Mesenteric fat pad (tissue), 1 donor: ENCODE measurements at places on chromosomes 4 and X.

GRCh38 chrX:2406891-2407518 lies 93.8 kb downstream of the DHRSX start:
- DNase-seq, result no peak

DNA sequence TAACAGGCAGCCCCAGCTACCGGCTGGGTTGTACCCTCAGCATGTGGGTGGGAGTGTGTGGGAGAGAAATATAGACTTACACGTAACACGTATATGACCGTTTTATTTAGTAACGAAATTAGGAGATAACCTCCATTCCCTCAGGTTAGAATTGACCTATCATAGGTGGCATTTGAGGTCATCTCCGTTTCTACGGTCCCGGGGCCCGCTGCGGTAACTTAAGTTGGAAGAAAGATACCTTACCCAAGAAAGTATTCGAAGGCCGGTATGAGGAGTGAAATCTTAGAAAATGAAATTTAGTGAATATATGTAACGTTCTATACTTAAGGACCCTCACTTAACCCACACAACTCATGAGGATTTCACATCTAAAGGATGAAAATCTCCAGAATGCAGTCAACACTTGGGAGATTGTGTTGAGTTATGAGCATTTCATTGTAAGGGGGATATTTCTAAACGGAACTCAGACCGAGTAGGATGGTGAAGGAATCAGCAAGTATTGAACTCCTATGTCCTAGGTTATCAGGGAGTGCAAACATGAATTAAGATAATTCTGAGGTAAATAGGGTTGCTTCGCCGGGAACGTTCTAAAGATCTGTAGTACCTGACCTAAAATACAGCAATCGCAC lies 891 bp downstream of the CISD2 start:
- no peak for DNase-seq

GRCh38 chr4:122691988-122692387 lies 40.5 kb upstream of the BBS12 start:
- no peak for DNase-seq

- no peak for DNase-seq
Measured at GRCh38 chrX:13120017-13120416, 75.6 kb upstream of the FAM9C start.

DNA sequence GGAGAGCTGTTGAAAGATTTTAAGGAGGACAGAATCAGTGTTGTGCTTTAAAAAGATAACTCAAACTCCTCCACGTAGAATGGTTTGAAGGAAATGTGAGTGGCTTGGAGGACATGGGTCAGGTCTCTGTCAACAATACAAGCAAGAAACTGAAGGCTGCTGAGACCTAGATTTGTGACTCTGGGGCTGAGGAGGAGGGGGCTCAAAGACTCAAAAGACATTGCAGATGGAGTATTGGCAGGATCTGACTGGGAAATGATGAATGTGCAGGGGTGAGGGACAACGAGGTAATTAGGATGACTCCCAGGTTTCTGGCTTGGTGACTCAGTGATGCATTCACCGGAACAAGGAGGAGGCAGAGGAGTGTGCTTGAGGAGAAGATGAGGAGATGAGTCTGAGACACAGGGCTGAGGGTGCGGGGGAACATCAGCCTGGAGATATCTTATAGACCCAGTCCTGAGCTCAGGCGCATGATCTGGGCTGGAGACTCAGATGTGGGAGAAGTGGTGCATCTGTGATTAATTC lies 3.3 kb upstream of the RPS4X start:
- no peak for DNase-seq

GRCh38 chr4:128225148-128225547 lies 62.5 kb downstream of the PGRMC2 start:
- DNase-seq, result no peak

- DNase-seq, result no peak
Measured at GRCh38 chrX:124488412-124489161, 142.2 kb downstream of the SH2D1A start.
